ENCODE measurements at places on chromosomes 6 and 20. TPM values are rescaled to one million over a fixed set of nuclear protein-coding genes. Genes with fewer than 3 reads are reported as not detected.
A peak's percentile ranks its signal among the peaks of the same experiment; 100 is the strongest.

PSORS1C1 gene
- total RNA-seq: 0.20 TPM

GRCh38 chr20:55205665-55206064 is 730.3 kb downstream of the DOK5 start:
- no peak for ATAC-seq

CST5 gene
- not detected for total RNA-seq

GRCh38 chr20:37579106-37579505 is 51.4 kb upstream of the BLCAP start:
- no peak for ATAC-seq

- peak; percentile 88 for ATAC-seq
These were observed 32.5 kb upstream of the ZNF184 start for GRCh38 chr6:27505209-27506027.

DNA sequence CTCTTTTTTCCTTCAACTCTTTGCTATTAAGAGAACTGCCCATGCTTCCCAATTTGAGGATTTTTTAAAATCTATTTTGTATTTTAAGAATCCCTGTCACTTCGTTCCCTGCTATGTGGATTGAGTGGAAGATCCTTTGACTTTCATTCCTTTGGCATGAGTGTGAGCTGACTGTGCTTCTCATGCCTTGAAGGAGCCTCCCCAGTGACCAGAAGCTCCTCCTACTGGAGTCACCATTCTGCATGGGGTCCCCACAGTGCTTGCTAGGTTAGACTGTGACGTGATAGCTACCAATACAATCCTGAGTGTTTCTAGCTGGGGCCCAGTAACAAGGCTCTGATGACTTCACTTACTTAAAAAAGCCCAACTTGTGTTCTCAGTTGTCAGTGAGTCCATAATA is 104.4 kb upstream of the LAMP5 start:
- ATAC-seq: no peak

DNA sequence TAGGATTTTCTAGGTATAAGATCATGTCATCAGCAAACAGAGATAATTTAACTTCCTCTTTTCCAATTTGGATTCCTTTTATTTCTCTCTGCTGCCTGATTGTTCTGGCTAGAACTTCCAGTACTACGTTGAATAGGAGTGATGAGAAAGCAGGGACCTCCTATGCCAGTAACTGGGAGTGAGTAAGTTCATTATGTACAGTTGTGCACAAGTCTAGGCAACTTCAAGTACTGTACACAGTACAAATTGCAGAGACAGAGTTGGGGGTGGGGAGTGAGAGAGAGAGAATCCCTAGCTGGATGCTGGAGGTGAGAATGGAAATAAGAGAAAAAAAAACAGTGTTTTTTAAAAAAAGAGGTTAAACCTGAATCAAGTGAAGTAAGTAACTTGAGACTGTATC is 210.2 kb downstream of the MMUT start:
- peak; percentile 84 for ATAC-seq

LGSN gene
- total RNA-seq: not detected

DNA sequence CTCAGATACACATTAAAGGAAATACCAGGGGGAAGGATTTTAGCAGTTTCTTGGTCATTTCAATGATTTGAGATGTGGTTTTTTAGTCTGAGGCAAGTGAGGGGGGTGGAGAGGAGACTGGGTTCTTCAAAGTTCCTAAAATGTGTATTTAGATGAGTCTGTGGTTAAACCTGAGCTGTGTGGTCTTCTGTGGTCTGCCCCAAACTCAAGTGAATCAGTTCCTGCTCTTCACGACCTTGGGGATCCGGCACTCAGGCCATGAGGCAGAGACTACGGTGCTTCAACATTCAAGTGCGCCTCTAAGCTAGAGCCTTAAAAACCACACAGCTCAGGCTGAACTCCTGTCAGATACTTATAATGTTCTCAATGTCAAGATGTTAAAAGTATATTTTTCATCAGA is 406.7 kb downstream of the LMBRD1 start:
- no peak for ATAC-seq

DNA sequence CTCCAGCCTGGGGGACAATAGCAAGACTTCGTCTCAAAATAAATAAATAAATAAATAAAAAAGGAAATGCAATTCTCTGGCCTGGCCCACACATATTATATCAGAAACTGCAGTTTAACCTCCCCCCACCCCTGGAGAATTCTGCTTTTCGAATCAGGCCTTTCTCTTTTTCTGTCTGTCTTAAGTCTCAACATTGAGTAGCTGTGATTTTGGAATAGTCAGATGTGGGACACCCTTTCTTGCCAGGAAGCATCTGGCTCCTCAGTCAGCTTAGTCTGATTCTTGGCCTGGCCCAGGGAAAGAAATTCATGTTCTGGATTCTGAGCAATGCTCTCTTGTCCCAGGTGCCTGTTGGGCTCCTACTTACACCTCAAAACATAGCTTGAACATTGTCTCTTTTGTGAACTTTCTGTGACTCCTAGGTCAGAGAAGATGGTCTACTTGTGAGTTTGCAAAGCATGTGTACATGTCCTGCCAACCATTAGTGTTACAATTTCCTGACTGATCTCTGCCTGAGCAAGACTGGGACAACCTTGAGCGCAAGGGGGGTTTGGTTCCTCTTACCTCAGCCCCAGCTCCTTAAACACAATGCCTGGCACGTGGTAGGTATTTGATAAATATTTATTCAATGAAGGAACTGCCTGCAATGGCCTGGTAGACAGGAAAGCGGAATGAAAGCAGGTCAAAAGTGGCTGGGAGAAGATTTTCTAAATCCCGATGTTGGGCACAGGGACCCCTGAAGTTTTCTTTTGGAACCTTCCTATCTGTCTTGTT is 23.8 kb upstream of the POU5F1 start:
- ATAC-seq: no peak

GRCh38 chr6:16524380-16524707 is 236.9 kb downstream of the ATXN1 start:
- no peak for ATAC-seq

DNA sequence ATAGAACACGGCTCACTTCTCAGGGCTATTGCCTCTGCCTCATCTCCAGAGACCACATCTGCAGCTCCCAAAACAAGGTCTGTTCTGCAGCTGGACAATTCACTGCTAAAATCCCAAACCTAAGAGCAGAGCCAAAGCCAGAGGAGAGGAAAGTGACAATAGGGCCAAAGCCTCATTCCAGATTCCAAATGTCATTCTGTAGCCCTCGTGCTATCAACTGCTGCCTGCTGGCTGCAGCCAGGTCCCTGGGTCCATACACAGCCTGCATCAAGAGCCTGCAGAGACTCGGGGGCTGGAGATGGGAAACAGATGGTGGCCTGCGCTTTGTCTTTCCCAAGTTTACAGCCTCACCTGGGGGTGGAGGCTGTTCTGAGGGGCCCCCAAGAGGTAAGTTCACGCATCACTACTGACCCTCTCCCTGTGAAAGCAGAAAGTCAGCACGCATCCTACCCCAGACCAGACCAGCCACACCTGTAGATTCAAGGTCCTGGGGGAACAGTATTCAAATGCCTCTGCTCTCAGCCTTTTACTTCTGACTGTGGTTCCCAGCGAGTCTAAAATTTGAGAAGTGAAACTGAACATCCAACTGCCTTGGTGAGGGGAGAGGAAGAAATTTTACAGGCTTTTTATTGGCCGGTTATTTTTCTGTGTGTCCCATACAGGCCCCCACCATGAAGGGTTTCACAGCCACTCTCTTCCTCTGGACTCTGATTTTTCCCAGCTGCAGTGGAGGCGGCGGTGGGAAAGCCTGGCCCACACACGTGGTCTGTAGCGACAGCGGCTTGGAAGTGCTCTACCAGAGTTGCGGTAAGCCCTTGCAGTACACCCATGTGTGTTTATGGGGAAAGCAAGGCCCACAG is at the start of gene LY86:
Gene LY86 (plus strand): TSS at position 657 of the 860 bp plus-strand sequence. CDS start 15 bp downstream, at position 672.
- ATAC-seq: peak; percentile 35

GRCh38 chr20:34915749-34916455 is 39.5 kb downstream of the ACSS2 start:
- ATAC-seq: no peak

TGM3 gene
- 1,379 TPM for total RNA-seq

- ATAC-seq: peak; percentile 2
These were observed 6.3 kb downstream of the MICAL1 start for GRCh38 chr6:109449064-109449794.

DNA sequence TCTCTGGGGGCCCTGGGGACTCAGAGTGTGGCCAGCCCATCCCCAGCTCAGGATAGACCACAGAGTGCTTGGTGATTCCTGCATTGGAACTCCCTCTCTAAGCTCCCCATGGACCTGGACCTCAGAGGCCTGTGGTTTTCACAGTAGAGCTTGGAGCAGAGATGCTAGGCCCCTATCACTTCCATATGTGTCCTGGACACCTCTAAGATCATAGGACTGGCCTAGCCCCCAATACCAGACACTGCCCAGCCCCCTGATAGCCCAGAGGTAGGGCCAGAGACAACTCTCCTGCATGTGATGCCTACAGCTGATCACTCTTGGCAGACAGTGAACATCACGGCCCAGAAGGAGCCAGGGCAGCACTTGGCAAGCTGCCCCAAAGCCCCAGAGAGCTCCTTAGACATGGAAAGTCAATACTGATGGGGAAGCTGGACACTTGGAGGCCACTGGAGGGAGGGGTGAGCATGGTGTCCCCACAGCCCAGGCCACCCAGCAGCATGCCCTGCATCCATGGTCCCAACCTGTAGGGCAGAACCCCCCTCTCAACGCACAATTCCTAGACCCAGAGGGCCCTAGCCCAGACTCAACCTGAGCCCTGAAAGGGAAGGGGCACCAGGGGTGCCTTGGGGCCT is 27.1 kb downstream of the UBD start:
- ATAC-seq: no peak

MLN gene
- total RNA-seq: not detected

DNA sequence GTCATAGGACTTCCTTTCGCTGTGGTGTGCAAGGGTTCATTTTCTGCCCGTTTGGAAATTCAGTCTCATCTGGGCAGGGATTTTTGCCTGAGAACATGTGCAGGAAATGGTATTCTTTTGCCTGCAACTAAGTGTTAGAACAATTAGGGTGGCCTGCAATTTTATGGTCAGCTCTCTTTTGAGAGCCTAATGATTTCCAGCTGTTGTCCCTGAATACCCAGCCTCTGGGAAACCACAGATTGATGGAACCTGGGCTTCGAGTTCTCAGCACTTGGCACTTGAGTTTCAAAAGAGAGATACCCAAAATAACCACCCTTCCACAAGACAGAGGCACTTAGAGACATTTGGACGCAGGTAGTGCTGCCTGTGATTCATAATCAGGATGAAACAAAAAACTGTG is 217.2 kb upstream of the FOXA2 start:
- ATAC-seq: no peak

DNA sequence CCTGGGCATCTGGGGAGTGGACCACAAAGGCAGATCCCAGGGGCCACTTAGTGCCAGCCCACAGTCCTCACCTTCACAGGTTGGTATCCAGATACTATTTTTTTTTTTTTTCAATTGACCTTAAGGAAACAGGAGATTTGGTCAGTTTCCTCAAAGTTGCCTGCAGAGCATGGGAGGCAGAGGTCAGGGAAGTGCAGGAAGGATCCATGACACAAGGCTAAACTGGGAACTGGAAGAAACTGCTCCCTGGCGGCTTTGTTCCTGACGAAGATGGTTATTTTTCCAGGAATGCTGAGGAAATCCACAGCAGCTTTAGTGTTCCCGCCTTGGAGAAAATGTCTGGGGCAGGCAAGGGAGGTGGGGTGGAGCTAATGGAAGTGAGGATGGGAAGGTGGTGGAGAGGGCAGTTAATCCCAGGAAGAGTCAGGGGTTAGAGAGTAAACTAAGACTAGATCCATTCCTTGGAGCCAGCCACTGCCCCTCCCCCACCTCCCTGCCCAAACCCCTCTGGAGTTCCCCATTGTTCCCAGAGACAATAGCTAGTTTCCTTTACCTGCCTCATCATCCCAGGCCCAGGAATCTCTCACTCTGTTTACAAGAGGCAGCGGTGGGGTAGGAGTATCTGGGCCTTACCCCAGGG is 14.3 kb upstream of the MYMX start:
- no peak for ATAC-seq

DNA sequence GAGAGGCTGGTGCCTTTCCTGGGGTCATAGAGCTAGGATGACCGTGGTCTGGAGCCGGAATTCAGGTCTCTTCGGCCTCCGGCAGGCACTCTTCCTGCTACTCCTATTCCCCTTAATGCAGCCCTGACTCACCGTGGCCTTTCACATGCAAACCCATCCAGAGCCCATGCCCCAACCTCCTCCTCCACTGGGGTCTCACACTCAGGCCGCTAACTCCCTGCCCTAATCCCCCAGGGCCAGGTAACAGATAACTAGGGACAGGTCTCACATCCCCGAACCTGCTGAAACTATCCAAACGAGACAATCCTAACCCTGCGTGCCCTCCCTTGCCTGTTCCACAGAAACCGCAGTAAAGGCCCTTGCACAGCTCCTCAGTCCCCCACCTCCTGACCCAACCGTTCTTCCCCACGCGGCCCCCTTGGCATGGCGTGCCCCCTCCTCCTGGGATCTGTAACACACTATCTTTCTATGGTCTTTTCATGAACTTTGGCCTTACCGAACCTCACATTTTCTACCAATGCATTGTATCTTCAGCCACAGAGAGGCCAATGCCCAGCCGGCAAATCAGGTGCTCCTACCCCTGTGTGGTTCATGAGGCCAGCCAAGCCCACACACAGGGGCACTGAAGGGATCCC is 245.4 kb upstream of the EXOC2 start:
- no peak for ATAC-seq

TINAG gene
- not detected for total RNA-seq

DNA sequence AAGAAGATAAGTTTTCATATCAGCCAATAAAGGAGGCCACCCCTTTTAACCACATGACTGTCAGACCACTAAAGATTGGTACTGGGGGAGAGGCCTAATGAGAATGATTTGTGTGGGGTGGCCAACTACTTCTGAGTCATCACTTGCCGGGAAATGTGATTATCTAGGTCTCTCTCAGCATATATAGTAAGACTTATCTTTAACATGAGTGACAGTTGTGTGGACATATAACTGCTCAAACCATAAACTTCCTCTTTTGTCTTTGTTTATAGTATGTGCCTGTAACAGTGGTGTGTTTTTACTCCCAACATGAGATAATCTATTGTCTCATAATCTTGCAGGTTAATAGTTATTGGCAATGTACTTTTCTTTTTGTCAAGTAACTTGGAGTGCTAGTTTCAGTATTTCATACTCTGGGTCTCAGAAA is 312.4 kb downstream of the CDKAL1 start:
- ATAC-seq: no peak

COL20A1 gene
- not detected for total RNA-seq

DNA sequence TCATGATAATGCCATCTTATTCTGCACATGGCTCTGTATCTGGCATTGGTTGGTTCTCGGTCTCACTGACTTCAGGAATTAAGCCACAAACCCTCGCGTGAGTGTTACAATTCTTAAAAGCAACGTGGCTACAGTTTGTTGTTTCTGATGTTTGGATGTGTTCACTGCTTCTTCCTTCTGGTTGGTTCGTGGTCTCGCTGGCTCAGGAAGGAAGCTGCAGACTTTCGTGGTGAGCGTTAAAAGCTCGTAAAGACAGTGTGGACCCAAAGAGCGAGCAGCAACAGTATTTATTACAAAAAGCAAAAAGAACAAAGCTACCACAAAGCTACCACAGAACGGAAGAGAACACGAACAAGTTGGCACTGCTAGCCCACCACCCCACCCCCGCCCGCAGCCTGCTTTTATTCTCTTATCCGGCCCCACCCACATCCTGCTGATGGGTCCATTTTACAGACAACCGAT is 51.1 kb downstream of the MYLIP start:
- no peak for ATAC-seq

WFDC10B gene
- not detected for total RNA-seq
